ENCODE measurements at places on chromosomes 11 and 22.
A peak's percentile ranks its signal among the peaks of the same experiment; 100 is the strongest.

DNA sequence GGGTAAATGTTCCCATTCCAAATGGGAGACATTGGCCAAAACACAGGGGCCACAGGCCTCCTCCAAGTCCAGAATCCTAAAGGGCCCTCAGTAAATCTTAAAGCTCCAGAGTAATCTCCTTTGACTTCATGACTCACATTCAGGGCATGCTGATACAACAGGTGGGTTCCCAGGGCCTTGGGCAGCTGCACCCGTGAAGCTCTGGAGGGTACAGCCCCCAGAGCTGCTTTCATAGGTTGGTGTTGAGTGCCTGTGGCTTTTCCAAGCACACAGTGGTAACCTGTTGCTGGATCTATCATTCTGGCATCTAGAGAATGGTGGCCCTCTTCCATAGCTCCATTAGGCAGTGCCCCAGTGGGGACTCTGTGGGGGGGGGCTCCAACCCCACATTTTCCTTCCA lies 54.0 kb downstream of the NELL1 start:
- no peak for DNase-seq

DNA sequence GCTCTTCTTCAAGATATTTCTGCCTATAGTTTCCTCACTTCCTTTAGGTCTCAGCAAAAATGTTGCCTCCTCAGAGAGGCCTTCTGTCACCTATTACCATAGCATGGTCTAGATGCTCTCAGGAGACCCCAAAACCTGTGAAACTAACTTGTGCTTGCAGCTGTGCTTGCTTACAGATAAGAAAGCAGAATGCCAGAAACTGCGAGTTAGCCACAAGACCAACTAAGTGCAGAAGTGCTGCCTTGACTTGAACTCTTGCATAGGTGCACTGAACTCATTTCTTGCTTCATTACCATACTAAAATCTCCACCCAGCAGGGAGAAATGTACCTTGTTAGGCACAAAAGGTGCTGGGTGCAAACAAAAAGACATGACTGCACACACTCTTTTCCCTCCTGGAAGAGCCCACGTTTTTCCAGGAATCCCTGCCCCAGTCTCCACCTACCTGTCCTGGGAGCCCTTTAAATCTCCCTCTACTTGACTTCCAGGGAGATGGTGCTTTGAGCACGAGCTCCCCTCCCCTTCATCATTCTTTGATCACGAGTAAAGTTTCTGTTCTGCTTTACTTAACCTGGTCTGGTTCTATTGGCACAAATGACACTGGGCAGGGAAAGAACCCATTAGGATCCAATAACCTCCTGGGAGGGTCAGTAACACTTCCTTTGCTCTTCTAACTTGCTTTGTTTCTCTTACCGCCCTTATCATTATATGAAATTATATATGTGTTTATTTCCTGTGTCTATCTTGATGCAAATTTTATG lies 137.7 kb upstream of the DDI1 start:
- no peak for DNase-seq

- DNase-seq: no peak
Observed at GRCh38 chr11:94630221-94630620, 63.1 kb downstream of the PIWIL4 start.

- DNase-seq: peak; percentile 62
Observed at GRCh38 chr22:32533265-32534111, 58.9 kb downstream of the FBXO7 start.

DNA sequence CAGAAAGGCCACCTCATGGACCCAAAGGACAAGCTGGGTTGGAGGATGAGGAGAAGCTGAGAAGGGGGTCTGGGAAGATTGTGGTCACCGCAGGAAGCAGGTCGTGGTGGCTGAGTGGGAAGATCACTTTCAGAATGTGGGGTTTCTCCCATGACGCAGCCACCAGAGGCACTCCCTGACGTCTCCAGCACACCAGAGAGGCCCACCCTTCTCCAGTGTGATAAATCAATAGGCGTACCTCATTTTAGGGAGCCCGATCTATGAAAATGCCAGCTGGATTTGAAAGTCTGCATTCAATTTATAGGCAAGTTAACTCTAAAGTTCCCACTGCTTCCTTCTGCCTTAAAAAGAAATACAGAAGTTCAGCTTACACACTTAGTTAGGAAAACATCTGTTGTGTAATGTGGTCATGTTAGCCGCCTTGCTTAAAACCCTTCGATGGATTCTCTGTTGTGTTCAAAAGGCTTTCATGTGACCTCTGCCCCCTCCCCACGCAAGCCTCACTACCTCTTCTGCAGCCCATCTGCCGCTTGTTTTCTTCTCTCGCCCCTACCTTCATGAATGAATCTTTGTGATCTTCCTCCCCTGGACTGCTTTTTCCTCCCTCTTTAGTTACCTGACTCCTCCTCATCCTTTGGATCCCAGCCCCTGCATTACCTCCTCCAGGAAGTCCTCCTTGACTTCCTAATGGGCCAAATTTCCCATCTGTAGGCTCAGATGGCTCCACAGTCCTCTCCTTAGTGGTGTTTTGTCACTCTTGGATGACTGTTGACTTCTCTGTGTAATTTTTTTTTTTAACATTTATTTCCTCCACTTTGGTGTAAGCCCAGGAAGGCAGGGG lies 10.7 kb downstream of the TSPAN18 start:
- no peak for DNase-seq

GRCh38 chr11:57567515-57568329 lies at the start of gene UBE2L6:
Gene UBE2L6, minus strand, starts transcription at chr11:57567672. Its CDS starts 61 bp downstream, at chr11:57567611.
- peak; percentile 66 for DNase-seq

- no peak for DNase-seq
Observed at GRCh38 chr11:78038697-78039313, 15.7 kb upstream of the KCTD14 start.

DNA sequence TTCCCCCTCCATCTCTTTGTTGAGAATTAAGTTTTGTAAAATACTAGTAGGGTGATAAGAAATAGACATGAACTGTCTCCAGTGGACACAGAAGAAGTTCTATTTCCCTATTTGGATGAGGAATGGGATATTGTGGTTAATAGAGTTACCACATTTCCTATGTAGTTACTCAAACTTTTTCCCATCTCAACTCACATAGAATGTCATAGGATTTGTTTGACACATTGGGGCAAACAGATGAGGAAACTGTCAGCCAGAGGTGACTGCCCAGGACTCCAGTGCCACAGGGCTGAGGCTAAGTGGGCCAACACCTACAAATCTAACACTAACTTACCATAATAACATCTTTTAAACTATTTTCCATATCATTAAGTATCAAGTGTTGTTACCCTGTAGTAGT lies 58.3 kb downstream of the CCDC83 start:
- DNase-seq: no peak

GRCh38 chr22:23259916-23260644 lies 79.8 kb downstream of the BCR start:
- DNase-seq: no peak

- no peak for DNase-seq
Observed at GRCh38 chr11:128693416-128693712, 508 bp upstream of the FLI1 start.
